K562 (cell line): ENCODE measurements at places on chromosomes 7 and 10. TPM values are rescaled to one million over a fixed set of nuclear protein-coding genes. Genes with fewer than 3 reads are reported as not detected.

DNA sequence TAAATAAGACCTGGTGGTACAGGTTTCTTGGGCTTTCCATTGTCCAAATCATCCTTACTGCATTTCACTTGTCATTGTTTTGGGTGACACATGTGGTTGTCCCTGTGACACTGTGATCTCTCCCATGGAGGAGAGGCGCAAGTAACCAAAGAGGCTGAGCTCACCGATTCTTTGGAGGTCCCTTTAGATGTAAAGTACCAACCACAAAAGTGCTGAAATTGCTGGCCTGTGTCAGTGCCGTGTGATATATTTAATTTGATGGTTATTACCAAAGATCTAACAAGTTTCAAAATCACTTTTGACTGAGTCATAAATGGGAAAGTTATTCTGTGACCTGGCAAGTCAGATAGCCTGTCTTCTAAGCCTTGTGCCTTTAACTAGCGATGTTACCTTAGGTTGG is 19.4 kb downstream of the MCM10 start:
- DNase-seq: no peak
- no peak overlapping the region for H3K27ac ChIP-seq
- H3K4me3 ChIP-seq: no peak overlapping the region
- H3K27me3 ChIP-seq: no peaks in the 10 kb centered on the region
- no peaks in the 10 kb centered on the region for H3K4me1 ChIP-seq

Gene TFEC
- total RNA-seq: not detected in 2 replicates

GRCh38 chr7:137718355-137718754 is 128.4 kb downstream of the DGKI start:
- no peak overlapping the region for H3K4me3 ChIP-seq
- H3K27me3 ChIP-seq: peaks cover 13% of the 10 kb centered on the region; the same call in 2 of the 3 replicates
- no peak for DNase-seq
- H3K4me1 ChIP-seq: no peaks in the 10 kb centered on the region
- no peaks in the 10 kb centered on the region for H3K36me3 ChIP-seq

Gene RAB18
- total RNA-seq: 32.5 and 37.4 TPM in 2 replicates

GRCh38 chr10:73340121-73340520 is 18.5 kb downstream of the CFAP70 start:
- no peak for DNase-seq
- H3K27me3 ChIP-seq: no peaks in the 10 kb centered on the region
- H3K36me3 ChIP-seq: no peaks in the 10 kb centered on the region
- no peak overlapping the region for H3K27ac ChIP-seq
- H3K4me1 ChIP-seq: peaks cover 3% of the 10 kb centered on the region; the same call in 1 of the 2 replicates

Gene CDNF
- 0.85 and 1.00 TPM in 2 replicates for total RNA-seq

Gene CC2D2B
- 0.29 TPM in 1 of 2 replicates, not detected in the other for total RNA-seq

DNA sequence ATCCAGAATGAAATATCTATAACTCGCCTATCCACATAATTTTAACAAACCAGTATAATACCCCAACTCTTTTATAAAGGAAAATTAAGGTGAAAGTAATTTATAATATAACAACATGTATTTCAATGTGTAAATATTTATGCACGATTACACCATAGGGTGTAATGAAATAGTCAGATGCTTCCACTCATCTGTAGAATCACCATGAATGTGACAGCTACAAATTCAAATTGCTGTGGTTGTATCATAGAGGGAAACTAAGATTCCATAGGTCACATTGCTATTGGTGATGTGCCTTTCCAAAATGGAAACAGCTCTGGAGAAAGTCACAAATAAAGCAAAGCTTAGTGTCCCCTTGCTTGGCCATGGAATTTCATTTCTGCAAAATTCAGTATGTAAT is 95.7 kb downstream of the CPED1 start:
- H3K36me3 ChIP-seq: peaks cover 89% of the 10 kb centered on the region
- H3K27ac ChIP-seq: no peak overlapping the region
- H3K4me1 ChIP-seq: peaks cover 7% of the 10 kb centered on the region
- no peak for DNase-seq
- no peaks in the 10 kb centered on the region for H3K27me3 ChIP-seq
- H3K4me3 ChIP-seq: no peak overlapping the region

GRCh38 chr10:126838316-126838715 is 66.9 kb upstream of the DOCK1 start:
- no peaks in the 10 kb centered on the region for H3K27me3 ChIP-seq
- no peak overlapping the region for H3K4me3 ChIP-seq
- no peaks in the 10 kb centered on the region for H3K36me3 ChIP-seq
- no peak for DNase-seq

Gene CPA2
- total RNA-seq: 0.84 and 1.2 TPM in 2 replicates

Gene TBC1D12
- total RNA-seq: 5.2 and 5.7 TPM in 2 replicates

DNA sequence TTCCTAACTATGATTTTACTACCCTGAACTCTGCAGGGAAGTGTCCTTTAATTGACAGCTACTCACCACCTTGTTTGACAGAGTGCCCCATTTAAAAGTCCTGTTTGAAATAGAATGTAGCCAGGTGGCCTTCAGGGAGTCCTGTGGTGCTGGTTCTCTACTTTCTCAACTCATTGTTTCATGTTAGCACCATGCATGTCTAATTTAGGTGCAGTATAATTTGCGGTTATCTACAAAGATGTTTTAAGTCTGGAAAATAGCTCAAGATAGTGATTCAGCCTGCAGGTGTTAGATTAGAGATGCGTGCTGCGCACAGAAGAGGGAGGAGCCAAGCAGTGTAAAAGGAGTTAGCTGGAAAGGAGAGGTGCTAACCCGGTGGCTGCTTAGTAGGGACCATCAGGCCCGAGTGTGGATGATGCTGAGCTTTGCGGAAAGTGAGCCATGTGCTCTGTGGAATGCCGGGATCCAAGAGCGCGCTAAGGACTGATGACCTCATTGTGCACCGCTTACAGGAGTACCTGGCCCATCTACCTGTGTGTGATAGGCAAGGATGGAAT is 1.2 kb downstream of the CCM2 start:
- H3K4me3 ChIP-seq: peak overlapping the region; percentile 62
- H3K36me3 ChIP-seq: peaks cover 24% of the 10 kb centered on the region; the same call in 2 of the 3 replicates
- H3K27ac ChIP-seq: peak overlapping the region; percentile 82

Gene TMEM229A
- not detected in 2 replicates for total RNA-seq

GRCh38 chr10:35056686-35057085 is 33.5 kb downstream of the CUL2 start:
- peaks cover 62% of the 10 kb centered on the region for H3K36me3 ChIP-seq
- H3K4me1 ChIP-seq: no peaks in the 10 kb centered on the region; the same call in 2 of the 3 replicates
- DNase-seq: no peak
- no peaks in the 10 kb centered on the region for H3K27me3 ChIP-seq

DNA sequence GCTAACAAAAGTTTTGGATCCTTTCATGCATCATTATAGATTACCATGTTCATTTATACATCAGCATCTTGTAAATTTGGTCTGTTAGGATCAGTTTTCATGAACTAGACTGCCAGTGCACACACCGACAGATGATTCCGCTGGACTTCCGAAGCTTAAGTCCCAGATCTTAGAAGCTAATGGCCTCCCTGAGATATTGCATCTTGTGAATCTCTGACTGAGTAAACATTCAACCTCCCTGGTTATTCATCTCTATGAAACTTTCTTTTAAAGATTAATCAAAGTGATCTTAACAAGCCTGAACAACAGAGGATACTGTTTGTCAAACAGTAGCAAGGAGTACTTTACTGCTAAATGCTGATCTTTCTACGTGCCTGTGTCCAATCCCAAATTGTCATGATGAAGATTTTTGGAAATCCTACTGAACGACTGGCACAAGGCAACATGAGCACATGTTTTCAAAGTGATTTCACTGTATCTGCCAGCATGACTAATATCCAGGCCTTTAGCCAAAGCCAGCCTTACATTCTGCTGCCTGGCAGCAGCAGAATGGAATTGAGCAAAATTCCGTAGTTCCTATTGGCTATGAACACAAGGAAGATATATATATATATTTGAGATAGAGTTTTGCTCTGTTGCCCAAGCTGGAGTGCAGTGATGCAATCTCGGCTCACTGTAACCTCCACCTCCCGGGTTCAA is 91.3 kb upstream of the ANK3 start:
- H3K4me3 ChIP-seq: no peak overlapping the region
- no peak for DNase-seq
- H3K27ac ChIP-seq: no peak overlapping the region
- H3K27me3 ChIP-seq: no peaks in the 10 kb centered on the region
- H3K36me3 ChIP-seq: no peaks in the 10 kb centered on the region
- H3K4me1 ChIP-seq: no peaks in the 10 kb centered on the region

DNA sequence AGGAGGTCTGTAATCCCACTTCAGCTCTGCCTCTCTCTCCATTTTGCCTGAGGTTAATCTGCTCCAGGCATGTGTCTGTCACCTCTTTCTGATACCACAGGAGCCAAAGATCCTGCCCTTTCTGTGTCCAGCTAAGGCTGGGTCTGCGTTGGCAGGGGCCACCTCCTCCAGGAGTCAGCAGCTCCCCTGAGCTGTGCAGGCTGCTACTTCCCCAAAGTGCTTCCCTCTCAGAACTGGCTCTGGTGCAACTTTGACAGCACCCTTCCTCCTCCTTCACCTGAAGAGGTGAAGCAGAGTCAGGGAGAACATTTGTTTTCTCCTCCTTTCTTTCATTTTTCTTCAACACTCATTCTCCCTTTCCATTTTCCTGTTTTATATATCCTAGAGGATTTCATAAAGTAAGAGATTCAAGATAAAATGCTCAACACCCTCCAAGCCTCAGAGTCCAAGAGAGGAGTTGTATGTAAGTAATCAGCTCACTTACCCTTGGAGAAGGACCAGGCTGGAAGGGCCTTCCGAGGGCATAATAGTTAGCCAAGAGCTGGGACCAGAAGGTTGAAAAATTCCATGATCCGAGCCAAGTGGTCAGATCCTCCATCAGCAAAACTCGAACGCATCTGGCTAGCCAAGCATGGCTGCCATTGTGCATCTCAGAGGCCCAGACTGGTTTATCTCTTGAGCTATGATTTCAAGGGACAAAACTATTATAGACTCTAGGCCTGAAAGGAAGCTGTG is 257.3 kb downstream of the PTEN start:
- H3K36me3 ChIP-seq: no peaks in the 10 kb centered on the region
- no peak overlapping the region for H3K27ac ChIP-seq
- no peak overlapping the region for H3K4me3 ChIP-seq
- no peaks in the 10 kb centered on the region for H3K4me1 ChIP-seq

Gene UFSP1
- 7.8 and 8.5 TPM in 2 replicates for total RNA-seq
